ENCODE measurements at places on chromosomes 1 and 21. TPM values are rescaled to one million over a fixed set of nuclear protein-coding genes. Genes with fewer than 3 reads are reported as not detected.

DNA sequence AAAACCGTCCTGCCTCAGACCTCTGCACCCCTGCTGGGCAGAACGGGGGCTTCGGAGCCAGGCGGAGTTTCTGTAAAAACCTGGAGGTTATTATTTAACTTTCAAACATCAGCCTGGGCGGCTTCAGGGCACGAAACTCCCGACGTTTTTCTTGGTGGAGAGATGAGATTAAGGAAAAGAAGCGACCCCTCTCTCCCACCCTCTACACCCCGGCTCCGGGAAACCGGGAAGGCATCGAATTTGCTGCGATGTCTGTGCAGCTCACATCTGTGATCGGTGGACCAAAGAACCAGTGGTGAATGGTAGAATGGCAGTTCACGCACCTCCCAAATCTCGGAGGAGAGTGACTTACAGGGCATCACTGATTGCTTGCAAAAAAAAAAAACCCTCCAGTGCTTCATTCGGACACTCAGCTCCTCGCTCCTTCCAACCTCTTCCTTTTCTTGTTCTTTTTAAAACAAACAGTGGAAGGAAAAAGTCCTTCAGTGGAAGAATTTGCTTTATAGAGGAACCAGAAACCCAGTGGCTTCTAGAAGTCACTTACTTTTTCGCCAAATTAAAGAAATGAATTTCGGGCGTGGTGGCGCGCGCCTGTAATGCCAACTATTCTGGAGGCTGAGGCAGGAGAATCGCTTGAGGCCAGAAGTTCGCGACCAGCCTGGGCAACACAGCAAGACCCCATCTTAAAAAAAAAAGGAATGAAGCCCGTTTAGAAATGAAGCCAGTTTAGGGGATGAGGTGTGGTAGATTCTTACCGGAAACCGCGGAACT is 884 bp downstream of the PHACTR4 start:
- no peak for DNase-seq

The OR2T4 gene
- total RNA-seq = not detected

The FMO4 gene
- total RNA-seq = 10.6 TPM

The LEPR gene
- total RNA-seq = 13.8 TPM

GRCh38 chr21:36422279-36423098 is 37.3 kb downstream of the CHAF1B start:
- DNase-seq = peak; percentile 55

DNA sequence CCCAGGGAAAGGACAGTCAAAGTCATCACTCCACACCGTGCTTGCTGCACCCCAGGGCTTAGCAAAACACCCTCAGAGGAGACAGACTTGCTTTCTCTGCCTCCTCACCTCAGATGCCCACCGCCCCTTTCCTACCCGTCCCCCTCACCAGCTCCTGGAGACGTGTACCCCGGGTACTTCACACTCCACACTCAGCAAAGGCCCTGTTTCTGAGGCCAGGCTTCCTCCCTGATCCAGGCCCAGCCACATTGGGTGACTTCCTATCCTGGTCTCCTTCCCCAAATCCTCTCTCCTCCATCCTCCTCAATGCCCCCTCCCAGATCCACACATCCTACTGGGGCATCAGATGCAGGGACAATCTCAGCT is 116.7 kb downstream of the DMRTB1 start:
- DNase-seq = no peak

GRCh38 chr1:9269078-9269501 is 23.6 kb upstream of the SPSB1 start:
- DNase-seq = peak; percentile 81

DNA sequence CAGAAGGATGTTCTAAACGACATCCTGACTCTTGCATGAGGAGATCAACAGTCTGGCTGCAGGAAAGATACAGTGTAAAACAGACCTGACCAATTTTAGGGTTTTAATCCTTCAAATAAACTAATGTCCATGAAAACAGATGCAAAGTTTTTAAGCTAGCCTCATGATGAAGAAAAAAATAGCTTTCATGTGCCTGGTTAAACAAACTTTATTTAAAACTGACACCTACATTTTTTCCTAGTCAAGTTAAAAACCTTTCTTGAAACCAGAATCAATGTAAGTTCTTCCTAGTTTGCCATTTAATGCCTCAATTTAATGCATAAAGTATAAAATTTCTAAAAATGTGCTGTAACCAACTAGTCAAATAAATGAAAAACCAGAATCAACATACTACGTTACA is 2.9 kb downstream of the WDR26 start:
- no peak for DNase-seq

- DNase-seq = no peak
These were observed 382.1 kb downstream of the BRINP3 start for GRCh38 chr1:190095596-190095995.

DNA sequence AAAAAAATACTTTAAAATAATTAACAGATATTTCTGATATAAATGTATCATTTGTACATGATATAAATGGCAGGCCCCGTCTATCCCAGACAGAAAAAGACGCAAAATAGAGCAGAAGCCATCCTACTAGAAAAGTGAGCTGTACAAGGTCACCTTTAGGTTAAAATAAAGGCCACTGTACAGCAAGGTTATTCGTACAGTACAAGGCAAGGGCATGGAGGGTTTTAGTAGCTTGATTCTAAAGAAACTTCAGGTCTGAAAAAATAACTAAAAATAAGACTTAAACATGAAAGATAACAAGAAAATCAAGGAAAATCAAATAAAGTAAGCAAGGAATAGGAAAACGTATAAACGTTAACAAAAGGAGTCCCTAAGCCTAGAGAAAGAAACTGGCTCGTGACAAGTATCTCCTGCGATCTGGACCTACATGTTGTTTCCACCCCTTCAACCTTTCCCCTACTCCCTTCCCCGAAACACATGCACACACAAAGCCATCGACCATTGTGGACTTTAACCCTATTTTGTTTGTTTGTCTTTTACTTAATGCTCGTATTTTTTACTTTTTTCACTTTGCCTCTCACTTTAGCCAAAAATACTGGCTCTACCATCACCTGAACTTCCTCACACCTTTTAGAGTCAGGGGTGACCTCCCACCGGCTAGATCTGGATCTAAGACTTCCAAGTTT is 26.5 kb upstream of the SLC30A10 start:
- DNase-seq = no peak

GRCh38 chr1:17919525-17920439 is 164.6 kb downstream of the ACTL8 start:
- peak; percentile 82 for DNase-seq

The CYP4A22 gene
- 4.1 TPM for total RNA-seq

The MSH4 gene
- total RNA-seq = 0.41 TPM

DNA sequence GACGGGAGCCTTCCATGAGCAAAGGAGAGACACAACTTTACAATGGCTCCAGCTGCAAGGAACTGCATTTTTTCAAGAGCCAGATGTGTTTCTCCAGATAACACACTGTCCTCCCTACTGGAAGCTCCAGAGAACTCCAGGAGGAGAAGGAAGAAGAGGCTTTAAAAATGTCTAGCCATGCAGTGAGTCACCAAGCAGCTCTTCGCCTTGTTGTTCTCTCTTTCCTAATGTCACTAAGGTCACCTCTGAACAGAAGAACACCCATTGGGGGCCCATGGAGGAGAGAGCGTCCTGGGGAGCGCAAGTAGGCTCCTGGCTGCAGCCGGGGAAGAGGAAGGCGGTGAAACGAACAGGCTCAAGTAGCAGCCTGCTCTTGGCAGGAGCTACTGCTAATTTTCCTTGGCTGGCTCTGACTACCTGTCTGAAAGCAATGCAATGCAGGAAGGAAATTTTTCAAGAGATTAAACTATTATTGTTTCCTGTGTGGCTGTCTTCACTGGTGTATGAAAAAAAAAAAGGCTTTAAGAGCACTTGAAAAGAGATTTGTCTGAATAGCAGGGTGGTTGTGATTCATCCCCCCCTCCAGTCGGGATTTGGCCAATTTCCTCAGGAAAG is 321.9 kb downstream of the SETD4 start:
- DNase-seq = peak; percentile 9

DNA sequence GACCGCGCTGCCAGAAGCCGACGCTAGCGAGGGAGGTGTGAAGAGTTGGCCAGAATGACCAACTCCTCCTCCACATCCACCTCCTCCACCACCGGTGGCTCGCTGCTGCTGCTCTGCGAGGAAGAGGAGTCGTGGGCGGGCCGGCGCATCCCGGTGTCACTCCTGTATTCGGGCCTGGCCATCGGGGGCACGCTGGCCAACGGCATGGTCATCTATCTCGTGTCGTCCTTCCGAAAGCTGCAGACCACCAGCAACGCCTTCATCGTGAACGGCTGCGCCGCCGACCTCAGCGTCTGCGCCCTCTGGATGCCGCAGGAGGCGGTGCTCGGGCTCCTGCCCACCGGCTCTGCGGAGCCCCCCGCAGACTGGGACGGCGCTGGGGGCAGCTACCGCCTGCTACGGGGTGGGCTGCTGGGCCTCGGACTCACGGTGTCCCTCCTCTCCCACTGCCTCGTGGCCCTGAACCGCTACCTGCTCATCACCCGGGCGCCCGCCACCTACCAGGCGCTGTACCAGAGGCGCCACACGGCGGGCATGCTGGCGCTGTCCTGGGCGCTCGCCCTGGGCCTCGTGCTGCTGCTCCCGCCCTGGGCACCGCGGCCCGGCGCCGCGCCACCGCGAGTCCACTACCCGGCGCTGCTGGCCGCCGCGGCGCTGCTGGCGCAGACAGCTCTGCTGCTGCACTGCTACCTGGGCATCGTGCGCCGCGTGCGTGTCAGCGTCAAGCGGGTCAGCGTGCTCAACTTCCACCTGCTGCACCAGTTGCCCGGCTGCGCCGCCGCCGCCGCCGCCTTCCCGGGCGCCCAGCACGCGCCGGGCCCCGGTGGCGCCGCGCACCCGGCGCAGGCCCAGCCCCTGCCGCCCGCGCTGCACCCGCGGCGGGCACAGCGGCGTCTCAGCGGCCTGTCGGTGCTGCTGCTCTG is 1.2 kb downstream of the GPR88 start:
- DNase-seq = peak; percentile 52

The EDN2 gene
- 2.9 TPM for total RNA-seq

GRCh38 chr1:227732586-227733308 is 2.4 kb downstream of the JMJD4 start:
- no peak for DNase-seq

DNA sequence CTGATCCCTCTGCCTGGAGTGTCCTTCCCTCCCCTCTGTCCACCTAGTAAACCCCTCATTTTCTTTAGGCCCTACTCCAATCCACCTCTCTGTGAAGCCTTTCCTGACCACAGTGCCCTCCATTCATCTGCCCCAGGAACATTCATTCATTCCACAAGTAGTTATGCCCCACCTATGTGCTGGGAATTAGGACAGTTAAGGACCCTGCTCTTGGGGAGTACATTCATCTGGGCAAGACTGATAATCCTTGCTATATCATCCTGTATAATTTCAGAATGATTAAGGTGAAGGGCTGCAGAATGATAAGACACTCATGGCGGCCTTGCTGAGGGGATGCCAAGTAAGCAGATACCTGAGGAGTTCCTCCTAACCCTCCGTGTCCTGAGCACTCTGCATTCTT is 10.3 kb upstream of the FAM20B start:
- no peak for DNase-seq

DNA sequence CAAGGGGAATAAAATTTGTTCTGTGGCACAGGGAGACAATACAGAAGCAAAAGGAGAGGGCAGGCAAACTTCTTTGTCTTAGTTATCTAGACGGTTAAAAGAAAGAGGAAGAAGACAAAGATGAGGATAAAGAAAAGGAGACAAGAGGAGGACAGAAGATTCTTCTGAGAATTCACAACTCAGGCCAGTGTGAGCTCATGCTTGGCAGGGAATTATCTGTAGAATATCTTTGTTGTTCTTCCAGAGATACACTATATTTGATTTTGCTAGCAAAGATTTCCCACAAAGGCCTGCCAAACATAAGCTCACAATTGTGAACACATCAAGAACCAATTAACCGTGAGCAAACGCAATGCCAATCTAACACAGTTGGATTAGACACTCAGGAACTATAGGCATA is 21.4 kb downstream of the SLC16A1 start:
- no peak for DNase-seq

GRCh38 chr1:59605184-59605583 is 209.6 kb upstream of the HOOK1 start:
- no peak for DNase-seq

DNA sequence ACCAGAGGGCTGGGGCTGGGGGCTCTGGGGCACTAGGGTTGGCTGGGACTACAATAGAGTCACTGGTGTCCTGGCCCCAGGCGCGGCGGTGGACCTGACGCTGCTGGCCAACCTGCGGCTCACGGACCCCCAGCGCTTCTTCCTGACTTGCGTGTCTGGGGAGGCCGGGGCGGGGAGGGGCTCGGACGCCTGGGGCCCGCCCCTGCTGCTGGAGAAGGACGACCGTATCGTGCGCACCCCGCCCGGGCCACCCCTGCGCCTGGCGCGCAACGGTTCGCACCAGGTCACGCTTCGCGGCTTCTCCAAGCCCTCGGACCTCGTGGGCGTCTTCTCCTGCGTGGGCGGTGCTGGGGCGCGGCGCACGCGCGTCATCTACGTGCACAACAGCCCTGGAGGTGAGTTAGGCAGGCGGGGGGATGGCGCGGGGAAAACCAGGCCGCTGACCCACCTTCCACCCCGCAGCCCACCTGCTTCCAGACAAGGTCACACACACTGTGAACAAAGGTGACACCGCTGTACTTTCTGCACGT is 4.1 kb downstream of the TIE1 start:
- peak; percentile 67 for DNase-seq

DNA sequence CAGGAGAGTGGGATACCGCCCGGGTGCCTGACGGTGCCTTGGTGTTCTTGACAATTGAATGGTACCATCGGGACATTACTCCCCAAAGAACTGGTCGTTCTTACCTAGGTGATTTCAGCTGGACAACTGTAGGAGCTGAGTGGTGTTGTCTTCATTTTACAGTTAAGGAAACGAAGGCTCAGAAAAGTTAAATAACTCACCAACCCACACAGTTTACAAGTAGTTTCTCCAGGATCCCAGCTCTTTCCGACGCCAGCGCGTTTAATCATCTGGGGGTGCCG is 1.6 kb downstream of the PIK3CD start:
- no peak for DNase-seq

The ADAM30 gene
- not detected for total RNA-seq

GRCh38 chr1:145958734-145959133 is 917 bp upstream of the LIX1L start:
- no peak for DNase-seq

- no peak for DNase-seq
These were observed 3.0 kb downstream of the TSPAN2 start for GRCh38 chr1:115086176-115086830.

The HMCN1 gene
- total RNA-seq = 2.7 TPM

DNA sequence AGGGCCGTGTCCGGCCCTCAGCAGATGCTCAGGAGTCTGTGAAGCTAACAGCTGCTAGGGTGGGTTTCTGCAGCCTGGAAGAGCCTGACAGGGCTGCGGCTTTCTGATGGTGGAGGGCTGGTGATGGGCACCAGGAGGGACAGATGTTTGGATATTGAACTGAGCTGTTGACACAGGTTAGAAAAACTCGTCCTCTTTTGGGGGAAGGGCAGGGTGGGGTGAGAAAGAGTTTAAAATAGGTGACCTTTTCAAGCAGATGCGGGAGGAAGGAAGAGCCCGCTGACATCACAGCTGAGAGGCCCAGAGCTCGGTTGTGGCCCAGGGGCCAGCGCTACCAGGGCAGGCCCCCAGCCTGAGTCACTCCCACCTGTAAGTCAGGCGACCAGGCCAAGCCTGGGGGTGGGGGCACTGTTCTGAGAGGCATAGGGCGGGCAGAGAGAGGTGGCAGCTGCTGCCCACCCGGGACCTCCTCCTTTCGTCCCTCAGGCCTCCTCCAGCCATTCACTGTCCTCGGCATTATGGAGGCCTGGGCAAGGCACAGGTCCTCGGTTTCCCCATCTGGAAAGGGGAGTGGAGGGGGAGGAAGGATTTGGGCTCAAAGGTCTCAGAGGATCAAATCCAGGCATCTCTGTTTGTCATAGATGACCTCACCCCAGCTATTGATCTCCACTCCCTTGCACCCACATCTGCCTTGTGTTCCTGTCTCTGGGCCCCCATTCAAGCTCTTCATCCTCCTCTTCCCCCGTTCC is 32.3 kb upstream of the ID3 start:
- DNase-seq = no peak

The DNASE2B gene
- not detected for total RNA-seq

The DPYD gene
- total RNA-seq = 41.6 TPM

Data from kidney (tissue), 22 donors.